Dermis microvascular lymphatic vessel endothelial cell (primary cell): ENCODE measurements at places on chromosomes 11 and 22.

- DNase-seq: no peak
These were observed 6.5 kb upstream of the NPAS4 start for GRCh38 chr11:66414120-66414934.

GRCh38 chr11:26204101-26204500, 127.8 kb upstream of the ANO3 start:
- no peak for DNase-seq

GRCh38 chr22:29275167-29275566, 7.1 kb downstream of the EWSR1 start:
- no peak for DNase-seq

GRCh38 chr11:74699615-74700396, 31.4 kb downstream of the CHRDL2 start:
- DNase-seq: no peak

DNA sequence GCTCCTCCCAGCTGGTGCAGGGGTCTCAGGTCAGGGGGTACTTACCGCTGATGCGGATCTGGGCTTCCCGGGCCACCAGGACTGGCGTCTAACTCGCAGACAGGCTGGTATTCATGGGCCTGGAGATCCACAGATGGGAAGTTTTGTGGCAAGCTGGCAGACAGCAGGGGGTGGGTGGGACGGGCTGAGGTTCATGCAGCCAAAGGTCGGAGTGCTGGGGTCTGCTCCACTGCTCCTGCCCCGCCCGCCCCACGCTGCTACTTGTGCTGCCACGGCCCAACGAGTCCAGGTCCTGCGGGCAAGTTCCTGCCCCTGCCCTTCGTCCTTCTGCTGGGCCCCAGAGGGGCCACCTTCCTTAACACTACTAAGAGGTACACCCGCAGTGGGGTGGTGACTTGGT, 3.1 kb downstream of the ACY3 start:
- no peak for DNase-seq

- DNase-seq: no peak
These were observed 569.0 kb upstream of the B3GAT1 start for GRCh38 chr11:134980819-134981710.

GRCh38 chr22:19287076-19287707, 4.3 kb downstream of the CLTCL1 start:
- no peak for DNase-seq

DNA sequence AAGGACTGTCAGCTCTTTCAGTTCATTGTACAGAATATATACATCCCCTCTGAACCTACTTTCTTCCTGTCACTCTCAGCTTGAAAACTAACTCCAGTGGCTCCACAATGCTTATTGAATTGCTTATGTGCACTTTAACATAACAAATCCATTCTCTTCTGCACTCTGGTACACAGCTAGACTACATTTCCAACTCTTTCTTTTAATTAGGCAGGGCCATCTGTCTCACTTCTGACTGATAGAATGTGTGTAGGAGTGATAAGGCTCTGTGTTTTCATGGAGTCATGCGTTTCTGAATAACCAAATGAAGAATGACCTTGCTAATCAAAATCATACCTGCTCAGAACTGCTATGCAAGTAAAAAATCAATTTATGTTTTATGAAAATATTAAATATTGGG, 278.5 kb upstream of the CCDC179 start:
- DNase-seq: no peak

GRCh38 chr11:110340436-110340835, 44.0 kb upstream of the RDX start:
- DNase-seq: no peak

DNA sequence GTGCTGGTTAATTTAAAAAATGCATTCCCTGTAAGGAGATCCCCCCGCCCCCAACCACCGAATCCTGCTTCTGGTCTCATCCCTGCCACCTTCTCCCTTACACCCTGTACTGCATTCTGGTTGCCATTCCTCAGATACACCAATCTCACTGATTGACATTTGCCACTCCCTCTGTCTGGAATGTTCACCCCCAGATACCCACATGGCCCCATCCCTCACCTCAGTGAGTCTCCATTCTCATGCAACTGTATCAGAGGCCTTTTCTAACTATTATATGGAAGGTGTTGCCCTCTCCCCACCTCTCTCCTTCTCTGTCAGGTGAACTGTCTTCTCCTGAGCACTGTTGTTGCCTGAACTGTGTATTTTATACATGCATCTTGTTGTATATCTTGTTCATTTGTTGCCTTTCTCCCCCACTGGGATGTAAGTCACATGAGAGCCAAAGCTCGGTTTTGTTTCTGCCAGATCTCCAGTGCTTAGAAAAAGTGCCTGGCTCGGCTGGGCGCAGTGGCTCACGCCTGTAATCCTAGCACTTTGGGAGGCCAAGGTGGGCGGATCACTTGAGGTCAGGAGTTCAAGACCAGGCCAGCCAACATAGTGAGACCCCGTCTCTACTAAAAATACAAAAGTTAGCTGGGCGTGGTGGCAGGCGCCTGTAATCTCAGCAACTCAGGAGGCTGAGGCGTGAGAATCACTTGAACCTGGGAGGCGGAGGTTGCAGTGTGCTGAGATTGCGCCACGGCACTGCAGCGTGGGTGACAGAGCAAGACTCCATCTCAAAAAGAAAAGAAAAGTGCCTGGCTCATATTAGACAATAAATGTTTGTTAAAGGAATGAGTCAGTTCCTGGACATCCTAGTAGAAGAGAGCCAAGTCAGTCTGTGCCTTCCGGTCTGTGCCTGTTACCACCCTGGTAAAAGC, 61.0 kb downstream of the TNRC6B start:
- DNase-seq: peak; percentile 76

DNA sequence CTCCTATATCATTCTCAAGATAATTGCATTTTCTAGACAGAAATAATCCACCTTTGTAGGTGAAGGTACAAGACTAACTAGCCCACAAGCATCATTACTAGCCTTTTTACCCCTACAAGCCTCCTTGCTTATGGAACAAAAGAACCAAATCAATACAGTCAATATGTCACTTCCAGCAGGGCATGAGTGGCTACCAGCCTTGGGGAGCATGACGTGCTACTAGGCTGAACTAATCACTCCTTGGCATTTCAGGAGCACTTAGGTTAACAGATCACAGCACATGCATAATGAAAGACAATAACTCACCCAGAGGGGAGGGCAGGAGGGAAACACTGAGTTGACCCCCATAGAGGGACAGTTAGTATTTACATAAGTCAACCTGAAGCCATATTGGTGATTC, 2.7 kb downstream of the DRD2 start:
- no peak for DNase-seq

DNA sequence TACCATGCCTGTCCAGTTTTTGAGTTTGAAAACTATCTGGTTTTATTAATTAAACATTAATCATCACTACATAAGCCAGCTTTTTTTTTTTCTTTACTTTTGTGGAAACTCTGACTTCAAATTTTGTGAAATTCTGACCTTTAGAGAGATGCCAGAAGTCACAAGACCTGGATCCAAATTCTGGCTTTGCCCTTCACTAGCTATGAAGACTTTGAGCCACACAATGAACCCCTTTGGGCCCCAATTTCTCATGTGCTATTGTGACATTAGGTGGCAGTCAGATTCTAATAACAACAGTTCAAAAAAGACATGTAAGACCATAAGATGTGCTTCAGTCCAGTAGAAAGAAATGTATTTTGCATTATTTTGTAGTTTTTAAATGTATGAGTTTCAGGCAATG, 60.3 kb downstream of the ZC3H12C start:
- DNase-seq: no peak

GRCh38 chr22:36208162-36208765, 6.7 kb upstream of the APOL4 start:
- no peak for DNase-seq

- no peak for DNase-seq
These were observed 167.1 kb upstream of the TTC12 start for GRCh38 chr11:113147249-113147648.

- no peak for DNase-seq
These were observed 5.1 kb upstream of the CALCA start for GRCh38 chr11:14977101-14977880.

DNA sequence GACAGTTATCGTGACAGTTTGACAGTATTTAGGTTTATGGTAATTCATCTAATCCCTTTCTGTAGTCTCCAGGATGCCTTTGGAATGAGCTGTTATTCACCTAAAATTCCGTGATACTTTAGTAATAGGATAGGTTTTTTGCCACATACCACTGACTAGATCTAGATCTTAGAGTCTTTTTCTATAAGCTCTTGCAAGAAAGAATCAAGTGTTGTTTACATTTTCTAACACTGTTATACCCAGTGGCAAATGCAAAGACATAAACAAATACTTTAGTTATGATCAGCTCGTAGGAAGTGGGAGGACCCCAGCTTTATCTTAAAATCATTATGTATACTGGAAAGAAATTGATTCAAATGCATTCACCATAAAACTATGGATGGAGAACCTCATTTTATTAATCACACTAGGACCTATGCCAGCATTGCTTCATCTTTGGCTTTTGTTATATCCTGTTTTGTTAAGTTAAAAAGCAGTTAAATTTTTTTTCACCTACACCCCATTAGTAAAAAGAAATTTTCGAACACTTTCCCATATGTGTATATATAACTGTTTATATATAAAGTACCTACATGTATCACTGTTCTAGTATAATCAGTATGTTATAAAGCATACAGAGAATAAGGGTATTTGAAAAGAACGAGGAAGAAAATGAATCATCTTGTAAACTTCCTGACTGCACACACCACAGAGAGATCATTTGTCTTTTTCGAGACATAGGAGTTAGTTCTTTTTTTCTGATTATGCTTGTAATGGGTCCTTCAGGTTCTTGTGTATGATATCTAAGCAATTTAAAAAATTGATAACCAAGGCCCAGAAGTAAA, 60.9 kb downstream of the PDHX start:
- DNase-seq: peak; percentile 52

DNA sequence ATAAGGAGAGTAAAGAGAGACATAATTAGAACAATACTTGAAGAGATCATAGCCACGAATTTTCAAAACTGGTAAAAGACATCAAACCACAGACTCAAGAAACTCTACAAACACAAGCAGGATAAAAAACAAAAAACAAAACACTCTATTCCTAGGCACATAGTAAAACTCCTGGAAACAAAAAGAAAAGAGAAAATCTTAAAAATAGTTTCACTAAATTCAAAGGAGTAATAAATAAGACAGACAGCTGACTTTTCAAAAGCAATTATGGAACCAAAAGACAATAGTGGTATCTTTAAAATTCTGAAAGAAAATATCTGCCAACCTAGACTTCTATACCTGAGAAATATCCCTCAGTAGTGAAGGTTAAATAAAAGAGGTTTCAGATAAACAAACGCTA, 9.2 kb upstream of the NARS2 start:
- no peak for DNase-seq

DNA sequence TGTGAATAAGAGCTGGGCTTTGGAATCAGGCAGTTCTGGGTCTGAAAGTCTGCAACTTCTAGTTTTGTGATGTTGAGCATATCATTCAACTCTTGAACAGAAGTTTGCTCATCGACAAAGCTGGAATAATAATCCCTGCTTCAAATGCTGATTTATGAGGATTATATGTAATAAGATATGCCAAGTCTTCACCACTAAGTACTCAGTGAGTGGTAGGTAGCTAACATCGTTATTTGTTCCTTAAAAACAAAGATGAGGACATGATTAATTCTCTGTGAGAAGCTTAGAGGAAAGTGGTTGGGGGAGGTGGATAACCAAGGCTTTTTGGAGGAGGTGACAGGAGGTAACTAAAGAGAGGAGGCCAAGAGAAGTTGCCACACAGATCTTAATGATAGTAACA, 96.5 kb downstream of the ME3 start:
- DNase-seq: no peak
